HCT116 (cell line): ENCODE measurements at places on chromosomes 6 and 20. TPM values are rescaled to one million over a fixed set of nuclear protein-coding genes. Genes with fewer than 3 reads are reported as not detected.
A peak's percentile ranks its signal among the peaks of the same experiment; 100 is the strongest.

Gene RIPPLY2
- total RNA-seq, result not detected

Gene BAK1
- 18.9 TPM for total RNA-seq

Gene NRSN1
- not detected for total RNA-seq

Gene ADGRF5
- total RNA-seq, result 0.17 TPM

Gene RAMACL
- 0.15 TPM for total RNA-seq

Gene PACRG
- total RNA-seq, result 0.71 TPM

Gene MAK
- 0.22 TPM for total RNA-seq

Gene ID4
- 0.10 TPM for total RNA-seq

Gene SAMD5
- total RNA-seq, result 4.0 TPM

Gene ZNF512B
- total RNA-seq, result 10.3 TPM

Gene TP53TG5
- total RNA-seq, result 0.76 TPM

Gene KIAA1755
- total RNA-seq, result not detected

GRCh38 chr6:161963634-161964234 lies 689.9 kb upstream of the AGPAT4 start:
- DNase-seq, result no peak

DNA sequence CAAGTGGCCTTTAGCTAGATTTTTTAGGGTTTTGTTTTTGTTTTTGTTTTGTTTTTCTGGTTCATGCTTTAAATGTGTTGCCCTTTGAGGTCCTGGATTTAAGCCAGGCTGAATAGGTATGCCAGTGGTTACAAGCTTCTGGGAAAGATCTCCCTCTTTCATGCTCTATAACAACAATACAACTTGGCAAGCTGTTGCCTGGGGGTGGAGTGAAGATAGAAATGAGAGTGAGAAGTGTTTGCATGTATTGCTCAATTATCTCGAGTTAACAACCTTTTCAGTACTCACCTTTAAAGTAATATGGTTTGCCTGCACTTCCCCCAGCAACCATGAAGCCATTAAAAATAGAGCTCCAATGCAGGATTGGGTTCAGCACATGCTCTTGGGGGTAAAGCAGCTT lies 19.2 kb upstream of the HAO1 start:
- no peak for DNase-seq

DNA sequence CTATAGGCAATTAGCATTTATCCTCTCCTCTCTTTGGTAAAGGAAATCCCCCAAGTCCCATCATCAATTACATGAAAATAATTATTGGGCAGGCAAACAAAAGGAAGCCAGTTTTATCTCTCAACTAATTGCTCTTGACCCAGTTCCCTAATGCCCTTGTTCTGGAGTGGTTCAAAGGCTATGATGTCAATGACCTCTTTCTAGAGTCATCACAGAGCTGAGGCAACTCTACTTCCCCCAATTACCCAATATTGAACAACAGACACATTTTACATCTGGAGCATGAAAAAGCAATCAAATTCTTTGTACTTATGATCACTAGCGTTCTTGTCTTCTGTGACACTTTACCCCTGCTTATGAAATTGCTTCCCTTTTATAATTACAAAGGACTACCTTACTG lies 43.5 kb downstream of the NT5E start:
- no peak for DNase-seq

DNA sequence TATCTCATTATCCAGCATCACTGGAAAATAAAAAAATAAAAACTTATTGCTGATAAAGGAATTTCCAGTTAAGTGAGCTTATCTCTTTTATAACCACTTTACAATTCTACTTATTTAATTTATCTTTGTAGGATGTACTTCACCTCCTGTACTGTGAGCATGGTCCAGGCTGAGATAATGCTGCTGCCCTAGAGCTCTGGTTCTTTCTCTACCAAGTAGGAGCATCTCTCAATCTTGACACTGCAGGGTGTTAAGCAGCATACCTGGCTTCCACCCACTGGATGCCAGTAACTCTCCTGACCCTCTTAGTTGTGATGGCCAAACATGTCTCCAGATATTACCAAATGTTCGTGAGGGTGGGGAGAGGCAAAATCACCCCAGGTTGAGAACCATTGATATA lies 454.5 kb downstream of the ADGRB3 start:
- DNase-seq, result no peak

DNA sequence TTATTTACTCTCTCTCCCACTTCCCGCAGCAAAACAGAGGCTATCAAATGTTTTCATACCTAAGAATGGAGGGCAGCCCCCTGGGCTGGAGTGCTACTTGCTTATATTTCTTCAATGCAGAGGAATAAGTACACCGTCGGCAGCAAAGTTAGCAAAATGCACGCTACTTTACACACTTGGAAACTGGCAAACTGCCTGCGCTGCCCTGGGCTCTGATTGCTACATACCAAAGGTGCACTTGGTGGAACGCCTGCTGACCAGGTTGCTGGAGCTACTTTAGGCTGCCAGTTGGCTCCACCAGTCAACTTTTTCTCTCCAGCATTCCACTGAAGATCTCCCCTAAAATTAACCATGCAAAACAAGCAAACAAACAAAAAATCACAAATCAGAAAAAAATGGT lies 62.4 kb downstream of the PRSS35 start:
- DNase-seq, result no peak

- peak; percentile 64 for DNase-seq
These were observed 16.9 kb upstream of the PTCRA start for GRCh38 chr6:42898891-42899361.

- DNase-seq, result no peak
These were observed 29.7 kb downstream of the AKAP12 start for GRCh38 chr6:151269321-151269995.

DNA sequence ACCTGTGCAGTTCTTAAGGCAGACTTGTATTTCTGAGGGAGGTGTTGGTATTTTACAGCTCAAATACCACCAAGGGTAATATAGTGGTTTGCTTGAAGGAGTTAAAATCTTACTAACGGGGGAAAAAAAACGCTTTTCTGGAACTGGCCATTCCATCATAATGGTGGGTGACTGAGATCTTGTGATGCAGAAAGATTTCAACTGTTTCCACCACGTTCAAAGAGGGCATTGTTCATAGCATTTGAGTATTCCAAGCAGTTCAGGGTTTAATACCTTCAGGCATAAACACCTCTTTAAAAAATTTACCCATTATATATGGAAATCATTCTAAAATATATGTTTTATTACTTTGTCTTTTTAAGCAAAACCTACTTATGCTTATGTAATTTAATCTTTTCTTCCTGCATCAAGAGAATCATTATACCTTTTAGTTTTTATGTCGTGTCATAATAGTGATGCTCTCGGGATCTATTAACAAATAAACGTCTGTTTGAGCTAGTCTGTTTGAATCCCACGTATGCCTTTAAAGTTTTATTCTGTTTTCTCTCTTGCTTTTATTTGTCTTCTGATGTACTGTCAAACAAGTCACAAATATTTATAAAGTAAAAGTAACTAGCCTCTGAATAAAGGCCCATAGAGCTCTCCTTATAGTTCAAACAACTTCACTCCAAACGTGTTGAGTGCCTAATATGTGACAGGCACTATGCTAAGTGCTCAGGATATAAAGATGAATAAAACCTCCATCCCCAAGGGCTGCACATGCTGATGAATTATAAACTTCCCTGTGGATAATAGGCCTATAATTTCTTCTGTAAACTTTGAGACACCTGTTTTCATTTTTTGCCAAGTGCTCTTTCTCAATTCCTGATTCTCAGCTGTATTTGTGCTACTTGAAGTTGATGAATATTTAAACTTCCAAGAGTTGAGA lies 298.8 kb upstream of the FERMT1 start:
- DNase-seq, result no peak

DNA sequence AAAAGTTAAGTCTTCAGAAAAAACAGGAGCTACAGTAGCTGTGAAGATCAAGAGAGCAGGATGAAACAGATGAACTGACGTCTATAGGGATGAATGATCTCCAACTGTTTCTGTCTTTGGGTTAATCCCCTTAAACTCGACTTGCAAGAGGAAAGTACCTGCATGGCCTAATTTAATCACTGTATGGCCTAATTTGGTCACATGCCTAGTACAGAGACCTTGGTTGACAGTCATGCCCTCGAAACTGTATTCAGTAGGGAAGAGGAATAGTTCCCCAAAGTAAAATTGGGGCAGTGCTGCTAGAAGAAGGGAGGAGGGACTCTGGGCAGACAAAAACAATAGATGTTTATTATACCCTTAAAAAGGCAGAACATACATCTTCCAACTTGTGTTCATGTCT lies 10.0 kb upstream of the SMAP1 start:
- no peak for DNase-seq

DNA sequence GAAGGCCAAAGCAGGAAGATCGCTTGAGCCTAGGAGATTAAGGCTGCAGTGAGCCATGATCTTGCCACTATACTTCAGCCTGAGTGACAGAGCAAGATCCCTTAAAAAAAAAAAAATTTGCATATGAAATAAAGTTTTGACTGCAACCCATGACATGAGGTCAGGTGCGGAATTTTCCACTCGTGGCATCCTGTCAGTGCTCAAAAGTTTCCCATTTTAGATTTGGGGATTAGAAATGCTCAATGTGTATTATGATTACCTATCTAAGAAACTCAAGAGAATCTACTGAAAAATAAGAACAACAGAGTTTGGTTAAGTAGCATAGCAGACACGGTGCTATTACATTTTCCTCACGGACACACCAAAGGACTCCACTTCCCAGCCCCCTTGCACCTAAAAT lies 11.7 kb downstream of the SLC23A2 start:
- DNase-seq, result no peak

- DNase-seq, result no peak
These were observed 43.3 kb downstream of the SULF2 start for GRCh38 chr20:47741669-47742608.

GRCh38 chr20:56285496-56285895 lies 37.0 kb downstream of the MC3R start:
- DNase-seq, result no peak

DNA sequence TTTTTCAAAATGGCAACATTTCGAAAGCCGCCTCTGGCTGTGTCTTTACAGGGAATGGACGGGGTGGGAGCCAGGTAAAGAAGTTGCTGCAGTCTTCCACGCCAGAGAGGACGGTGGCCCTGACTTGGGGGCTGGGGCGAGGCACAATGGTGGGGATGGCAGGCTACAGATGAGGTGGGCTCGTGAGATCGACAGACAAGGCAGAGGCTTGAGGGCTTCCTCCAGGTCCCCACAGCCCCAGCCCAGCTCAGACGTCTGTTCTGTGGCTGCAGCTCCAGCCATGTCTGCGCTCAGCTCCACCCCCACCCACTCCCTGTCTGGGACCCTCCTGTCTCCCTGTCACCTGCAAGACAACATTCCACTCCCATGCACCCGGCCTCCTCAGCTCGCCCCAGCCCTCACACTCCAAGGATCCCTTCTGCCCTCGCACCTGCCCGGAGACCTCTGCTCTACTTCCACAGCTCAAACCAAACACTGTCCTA lies 7.4 kb upstream of the C20orf144 start:
- no peak for DNase-seq

GRCh38 chr20:967796-968742 lies 34.0 kb downstream of the RSPO4 start:
- DNase-seq, result peak; percentile 91

GRCh38 chr6:2639896-2640295 lies 110.8 kb downstream of the MYLK4 start:
- DNase-seq, result no peak

- peak; percentile 31 for DNase-seq
These were observed 72.2 kb downstream of the SCAF8 start for GRCh38 chr6:154805288-154805911.

- DNase-seq, result no peak
These were observed 2.9 kb upstream of the HIVEP2 start for GRCh38 chr6:142947714-142948480.

DNA sequence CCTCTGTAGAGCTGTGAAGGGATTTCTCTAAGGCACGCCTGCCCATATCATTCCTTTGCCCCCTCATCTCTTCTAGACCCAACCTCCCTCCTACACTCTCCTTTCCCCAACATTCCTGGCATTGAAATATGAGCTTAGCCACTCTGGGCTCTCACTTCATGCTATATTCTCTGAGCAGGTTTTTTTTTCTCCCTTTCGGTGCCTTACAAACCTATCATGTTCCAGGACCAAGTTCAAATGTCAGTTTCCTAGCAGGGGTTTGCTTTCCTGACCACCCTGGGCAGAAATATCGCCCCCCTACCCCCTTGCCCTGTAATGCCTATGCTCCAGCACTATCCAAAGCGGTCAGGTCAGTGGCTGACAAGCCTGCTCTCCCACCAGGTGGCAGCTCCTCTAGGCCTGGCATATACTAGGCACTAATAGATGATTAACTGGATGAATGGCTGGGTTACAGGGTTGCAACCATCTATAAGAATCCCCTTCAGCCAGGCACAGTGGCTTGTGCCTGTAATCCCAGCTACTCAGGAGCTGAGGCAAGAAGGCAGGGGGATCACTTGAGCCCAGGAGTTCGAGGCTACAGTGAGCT lies 25.7 kb upstream of the AAR2 start:
- no peak for DNase-seq

- no peak for DNase-seq
These were observed 81.1 kb downstream of the SNX5 start for GRCh38 chr20:17887331-17888030.

GRCh38 chr6:143135325-143135724 lies 74.6 kb downstream of the AIG1 start:
- DNase-seq, result no peak

DNA sequence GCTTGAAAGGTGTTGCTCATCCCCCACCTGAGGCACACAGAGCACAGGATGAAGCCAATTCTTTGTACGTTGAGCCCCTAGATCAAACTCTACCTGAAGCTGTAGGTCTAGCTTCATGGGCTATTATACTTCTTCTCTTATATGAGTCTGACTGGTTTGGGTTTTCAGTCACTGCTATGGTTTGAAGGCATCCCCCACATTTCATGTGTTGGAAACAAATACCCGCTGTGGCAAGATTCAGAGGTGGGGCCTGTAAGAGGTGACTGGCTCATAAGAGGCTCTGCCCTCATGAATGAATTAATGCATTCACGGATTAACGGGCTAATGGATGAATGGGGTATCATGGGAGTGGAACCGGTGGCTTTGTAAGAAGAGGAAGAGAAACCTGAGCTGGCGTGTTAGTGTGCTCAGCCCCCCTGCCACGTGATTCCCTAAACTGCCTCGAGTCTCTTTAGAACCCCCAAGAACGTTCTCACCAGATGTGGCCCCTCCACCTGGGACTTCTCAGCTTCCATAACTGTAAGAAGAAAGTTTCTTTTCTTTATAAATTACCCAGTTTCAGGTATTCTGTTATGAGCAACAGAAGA lies 39.2 kb downstream of the PREX1 start:
- DNase-seq, result no peak

DNA sequence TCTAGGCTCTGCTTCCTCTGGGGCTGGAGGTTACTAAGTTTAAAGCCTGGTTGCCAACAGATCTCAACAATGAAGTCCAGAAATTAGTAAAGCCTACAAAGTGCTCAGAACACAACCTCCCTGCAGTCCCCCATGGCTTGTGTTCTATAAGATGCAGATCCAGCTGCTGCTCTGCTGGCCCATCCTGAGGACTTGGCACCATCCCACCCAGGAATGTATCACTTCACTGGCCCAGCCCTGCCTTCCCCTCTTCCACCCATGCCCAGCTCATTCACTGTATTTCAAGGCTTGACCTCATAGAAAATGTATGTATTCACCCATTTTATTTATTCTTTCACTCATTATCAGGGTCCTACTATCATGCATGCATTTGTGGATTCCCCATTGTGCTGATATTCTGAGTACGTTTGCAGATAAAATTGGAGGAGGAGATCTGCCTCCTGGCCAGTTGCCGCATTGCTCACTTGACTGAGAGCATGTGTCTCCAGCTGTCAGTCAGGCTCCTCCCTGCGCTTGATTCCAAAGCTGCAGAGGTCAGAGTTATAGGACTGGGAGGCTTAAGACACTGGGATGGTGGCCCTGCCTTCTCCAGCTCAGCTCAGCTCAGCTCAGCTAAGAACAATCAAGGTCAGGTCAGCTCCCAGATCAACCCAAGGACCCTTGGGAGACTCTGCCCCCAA lies 104.8 kb downstream of the MAFB start:
- DNase-seq, result no peak
